ENCODE measurements at places on chromosomes 12 and 14. TPM values are rescaled to one million over a fixed set of nuclear protein-coding genes. Genes with fewer than 3 reads are reported as not detected.

DNA sequence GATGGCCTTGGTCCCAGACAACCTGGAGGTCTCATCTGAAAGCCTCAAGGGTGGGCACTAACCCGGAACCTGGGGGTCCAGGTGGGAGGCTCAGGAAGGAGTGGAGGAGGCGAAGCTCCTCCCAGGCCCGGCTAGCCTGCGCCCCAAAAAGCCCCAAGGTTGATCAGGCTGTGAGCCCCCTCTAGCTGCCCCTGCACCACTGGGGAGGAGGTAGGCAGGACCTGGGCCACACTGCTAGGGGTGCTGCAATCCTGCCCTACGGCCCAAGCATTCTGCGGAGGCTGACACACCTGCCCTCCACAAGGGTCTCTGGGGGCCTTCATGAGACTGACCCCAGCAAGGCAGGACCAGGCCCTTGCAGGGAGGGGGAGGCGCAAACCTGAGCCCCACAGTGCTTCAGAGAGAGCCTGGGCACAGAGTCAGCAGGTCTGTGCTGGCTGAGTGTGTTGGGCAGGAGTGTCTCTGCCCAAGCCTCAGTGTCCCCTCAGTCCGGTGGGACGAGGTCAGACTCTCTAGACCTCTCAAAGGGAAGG is 51.9 kb downstream of the CCDC85C start:
- DNase-seq = no peak

FBXW8 gene
- 8.5 TPM for total RNA-seq

GRCh38 chr12:96107236-96107635 is 71.8 kb upstream of the LTA4H start:
- peak; percentile 32 for DNase-seq

GRCh38 chr14:74913393-74913910 is 9.6 kb downstream of the RPS6KL1 start:
- DNase-seq = no peak

KRT72 gene
- not detected for total RNA-seq

- no peak for DNase-seq
Observed at GRCh38 chr14:64703395-64704142, 655 bp upstream of the PLEKHG3 start.

- no peak for DNase-seq
Observed at GRCh38 chr12:115208098-115208497, 524.1 kb upstream of the TBX3 start.

Measured in left ventricle myocardium inferior (tissue), 1 donor.